ENCODE measurements at places on chromosomes 5 and 9. TPM values are rescaled to one million over a fixed set of nuclear protein-coding genes. Genes with fewer than 3 reads are reported as not detected.

DNA sequence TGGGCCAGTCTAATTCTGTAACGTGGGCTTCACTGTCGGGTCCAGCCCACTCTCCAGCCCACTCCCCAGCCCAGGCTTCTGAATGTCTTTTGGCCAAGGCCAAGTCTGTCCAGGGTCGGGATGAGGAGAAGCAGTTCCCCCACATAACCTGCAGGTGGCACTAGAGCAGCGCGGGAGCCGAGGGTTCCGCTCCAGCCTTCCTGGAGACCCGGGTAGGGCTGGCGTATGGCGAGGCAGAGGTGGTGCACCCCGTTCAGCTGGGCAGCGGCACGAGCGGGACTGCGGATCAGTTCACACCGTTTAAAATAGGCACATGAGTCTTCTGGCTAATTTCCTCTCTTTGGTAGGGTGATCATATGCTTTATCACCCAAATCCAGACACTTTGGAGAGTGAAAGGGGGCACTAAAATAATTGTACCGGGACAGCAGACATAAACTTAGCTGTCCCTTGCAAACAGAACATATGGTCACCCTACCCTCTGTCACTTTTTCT lies 185.9 kb downstream of the MSX2 start:
- peak; percentile 74 for DNase-seq

DNA sequence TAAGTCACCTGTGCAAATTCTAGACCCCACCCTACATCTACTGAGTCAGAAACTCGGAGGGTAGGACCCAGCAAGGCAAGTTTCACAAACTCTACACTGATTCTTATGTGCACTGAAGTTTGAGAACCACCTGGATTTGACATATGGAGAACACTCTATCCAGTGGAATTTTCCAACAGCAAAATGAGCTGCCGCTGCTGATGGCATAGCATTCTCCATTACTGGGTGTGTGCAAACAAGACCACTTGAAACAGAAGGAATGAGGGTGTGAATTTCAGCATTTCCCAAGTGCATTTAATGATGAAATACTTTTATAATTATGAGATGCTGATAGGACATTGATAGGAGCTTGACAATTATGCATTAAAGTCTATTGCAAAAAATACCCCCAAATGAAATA lies 229.1 kb upstream of the IL12B start:
- no peak for DNase-seq

Gene GEMIN5
- 13.7 TPM for total RNA-seq

Gene KIF27
- total RNA-seq = 3.8 TPM

DNA sequence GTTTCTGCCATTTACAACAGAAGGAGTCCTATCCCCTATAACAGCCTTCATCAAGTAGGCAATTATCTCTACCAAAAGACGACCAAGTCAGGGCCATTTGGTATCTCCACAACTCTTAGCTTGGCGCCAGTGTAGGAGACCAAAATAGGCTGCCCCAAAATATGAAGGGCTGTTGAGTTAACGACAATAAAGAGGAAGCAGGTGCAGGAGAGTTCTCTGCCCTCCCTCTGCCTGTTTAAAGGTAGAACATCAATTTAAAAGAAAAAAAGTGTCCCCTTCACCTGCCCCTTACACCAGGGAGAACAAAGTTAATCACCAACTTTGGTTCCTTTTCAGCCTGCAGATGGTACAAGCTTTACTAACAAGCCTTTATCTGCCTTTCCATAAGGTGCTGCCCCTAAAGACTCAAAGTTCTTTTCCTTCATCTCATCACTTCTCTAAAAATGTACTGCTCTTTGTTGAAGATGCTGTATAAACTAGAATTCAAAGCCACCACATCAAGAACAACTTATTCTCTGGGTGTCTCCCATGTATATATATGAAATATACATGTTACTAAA lies 33.3 kb downstream of the PPP1R2B start:
- DNase-seq = no peak
